ENCODE measurements at places on chromosomes 7 and 10.

DNA sequence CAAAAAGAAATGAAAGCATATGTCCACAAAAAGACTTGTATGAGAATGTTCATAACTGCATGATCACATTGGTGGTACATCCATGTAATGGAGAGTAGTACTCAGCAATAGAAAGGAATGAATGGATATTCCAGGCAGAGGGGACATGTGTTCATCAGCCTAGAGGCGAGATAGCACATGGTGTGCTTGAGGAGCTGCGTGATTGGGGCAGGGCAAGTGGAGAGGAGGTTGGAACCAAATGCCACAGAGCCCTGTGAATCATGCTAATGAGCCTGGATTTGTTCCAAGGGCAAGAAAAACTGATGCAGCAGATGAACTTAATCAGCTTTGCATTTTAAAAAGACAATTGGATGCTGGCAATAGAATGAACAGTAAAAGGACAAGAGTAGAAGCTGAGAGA, 73.3 kb downstream of the C10orf90 start:
- DNase-seq: no peak

- no peak for DNase-seq
Measured at GRCh38 chr10:123687758-123688157, 21.6 kb downstream of the GPR26 start.

- DNase-seq: no peak
Measured at GRCh38 chr7:55475855-55476803, 96.2 kb downstream of the VOPP1 start.

DNA sequence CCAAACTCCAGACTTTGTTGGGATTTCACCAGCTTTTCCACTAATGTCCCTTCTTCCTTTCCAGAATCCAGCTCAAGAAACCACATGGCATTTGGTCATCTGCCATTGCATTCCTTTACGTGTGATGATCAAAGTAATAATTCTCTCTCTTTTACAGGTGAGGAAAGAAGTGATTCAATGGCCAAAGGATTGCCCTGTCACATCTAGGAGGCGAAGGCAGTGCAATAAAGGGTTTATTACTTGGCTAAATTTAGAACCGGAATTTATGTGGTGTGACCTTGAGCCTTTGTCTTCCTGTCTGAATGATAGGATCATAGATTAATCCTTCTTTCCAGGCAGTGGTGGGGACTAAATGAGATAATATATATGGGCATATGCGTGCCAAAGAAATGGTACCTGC, 58.3 kb upstream of the COBL start:
- DNase-seq: no peak

- no peak for DNase-seq
Measured at GRCh38 chr7:4937411-4937810, 21.6 kb downstream of the MMD2 start.

DNA sequence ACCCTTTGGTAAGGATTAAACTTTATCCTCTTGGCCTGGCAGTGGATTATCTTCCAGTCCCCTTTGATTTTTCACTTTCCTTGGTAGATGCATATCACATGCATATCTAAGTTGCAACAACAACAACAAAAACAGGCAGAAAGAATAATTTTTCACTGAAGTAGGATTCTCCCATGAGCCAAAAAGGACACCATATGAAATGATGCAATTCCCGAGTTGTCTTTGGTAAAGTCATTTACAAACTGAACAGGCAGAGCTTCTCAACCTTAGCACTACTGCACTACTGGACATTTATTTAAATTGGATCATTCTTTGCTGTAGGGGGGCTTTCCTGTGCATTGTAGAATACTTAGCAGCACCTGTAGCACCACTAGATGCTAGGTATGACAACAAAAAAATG, 195.0 kb downstream of the RELN start:
- DNase-seq: no peak

GRCh38 chr7:112420236-112420861, 29.9 kb upstream of the IFRD1 start:
- DNase-seq: no peak

GRCh38 chr7:159253657-159254056, 109.0 kb upstream of the VIPR2 start:
- DNase-seq: no peak

DNA sequence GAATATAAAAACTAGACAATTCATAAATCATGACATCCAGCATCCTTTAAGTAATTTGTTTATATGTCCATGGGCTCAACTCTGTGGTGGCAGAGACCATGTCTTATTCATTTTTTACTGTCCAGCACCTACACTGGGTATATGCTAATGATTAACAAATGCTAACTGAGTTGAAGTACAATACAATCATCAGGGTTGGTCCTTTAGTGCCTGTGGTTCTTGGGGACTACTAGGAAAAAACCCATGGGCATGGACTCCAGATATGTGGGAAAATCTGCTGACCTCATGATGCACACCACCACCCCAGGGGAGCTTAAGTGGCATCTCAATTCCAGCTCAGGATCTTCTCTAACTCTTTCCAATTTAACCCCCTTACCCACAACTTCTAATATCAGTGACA, 85.3 kb upstream of the YAE1 start:
- no peak for DNase-seq

GRCh38 chr7:96211954-96212353, 109.9 kb downstream of the SLC25A13 start:
- DNase-seq: no peak

DNA sequence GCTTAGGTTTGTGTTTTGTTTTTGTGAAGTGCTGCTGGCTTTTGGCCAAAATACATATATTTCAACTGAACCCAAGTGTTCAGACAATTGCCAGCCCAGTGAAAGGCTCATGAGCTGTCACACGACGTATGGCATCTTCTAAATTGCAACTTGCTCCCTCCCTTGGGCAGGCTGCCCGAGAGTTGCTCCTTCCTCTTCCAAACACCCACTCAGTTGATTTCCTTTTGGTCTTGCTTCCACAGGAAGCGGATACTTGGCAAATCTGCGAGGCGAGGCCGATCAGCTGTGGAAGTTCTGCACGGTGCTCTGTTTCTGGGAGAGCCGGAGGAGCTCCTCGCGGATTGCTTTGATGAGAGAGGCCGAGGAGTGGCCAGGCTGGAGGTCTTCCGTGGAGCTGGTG, 39.6 kb upstream of the ATP6V0A4 start:
- DNase-seq: no peak

DNA sequence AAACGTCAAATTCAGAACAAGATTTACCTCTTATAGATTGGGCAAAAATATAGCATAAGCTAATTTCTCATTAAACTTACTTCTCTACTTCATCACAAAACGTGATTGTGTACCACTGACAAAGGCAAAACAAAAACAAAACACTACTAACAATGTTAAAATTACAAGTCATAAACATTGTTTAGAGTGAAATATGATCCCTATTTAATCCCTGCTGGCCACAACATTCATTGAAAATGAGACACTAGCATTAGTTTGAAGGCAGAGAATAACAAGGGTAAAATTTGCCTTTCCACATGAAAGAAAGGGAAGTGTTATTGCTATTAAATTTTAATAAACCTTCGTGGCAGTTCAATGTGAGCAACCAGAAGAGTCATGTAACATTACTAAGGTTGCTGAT, 45.0 kb downstream of the SEMA3A start:
- DNase-seq: no peak

GRCh38 chr7:65371468-65371867, 2.2 kb upstream of the ZNF92 start:
- DNase-seq: no peak

DNA sequence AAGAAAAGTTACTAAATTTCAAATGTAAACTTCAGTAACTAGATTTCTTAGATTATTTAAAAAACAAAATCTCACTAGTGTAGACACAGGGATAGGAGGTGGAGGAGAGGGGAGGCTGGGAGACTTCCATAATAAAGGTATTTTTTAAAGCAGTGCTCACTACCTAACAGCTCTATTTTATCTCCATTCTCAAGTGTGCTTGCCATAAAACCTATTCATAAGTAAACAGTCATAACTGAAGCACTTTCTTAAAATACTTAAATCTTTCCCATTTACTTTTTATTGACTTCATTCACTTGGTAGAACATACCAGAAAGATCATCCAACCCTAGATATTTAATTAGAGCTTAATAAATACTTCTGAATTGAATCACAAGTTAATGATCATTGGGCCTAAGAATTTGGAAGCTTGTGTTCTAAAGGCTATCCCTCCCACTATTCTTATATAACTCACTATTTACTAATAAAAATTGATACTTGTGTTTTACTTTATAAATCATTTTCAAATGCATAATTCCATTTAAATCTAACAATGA, 107.4 kb downstream of the SNX13 start:
- no peak for DNase-seq

- DNase-seq: no peak
Measured at GRCh38 chr10:118583611-118584010, 11.8 kb downstream of the PRLHR start.

- DNase-seq: no peak
Measured at GRCh38 chr7:23715099-23715498, 5.1 kb downstream of the STK31 start.

All from stimulated activated CD4-positive, alpha-beta T cell treated with anti-CD3 and anti-CD28 coated beads, TNF-alpha, amount 100 ng/mL, for 1 hour (primary cell).